ENCODE measurements at places on chromosomes 3 and 15. TPM values are rescaled to one million over a fixed set of nuclear protein-coding genes. Genes with fewer than 3 reads are reported as not detected.

VWA5B2 gene
- not detected for total RNA-seq

ZFAND6 gene
- 50.3 TPM for total RNA-seq

RFC4 gene
- total RNA-seq, result 33.7 TPM

RBSN gene
- total RNA-seq, result 23.6 TPM

EXD1 gene
- total RNA-seq, result not detected

SOX14 gene
- total RNA-seq, result not detected

MESD gene
- total RNA-seq, result 30.5 TPM

Measured in endothelial cell of umbilical vein (primary cell).